Testis (tissue), 5 donors: ENCODE measurements at places on chromosomes 5 and 9. TPM values are rescaled to one million over a fixed set of nuclear protein-coding genes. Genes with fewer than 3 reads are reported as not detected.

ALDH7A1 gene
- total RNA-seq: 68.3 TPM

LCN12 gene
- 11.5 TPM for total RNA-seq

PCDHGB7 gene
- total RNA-seq: 15.3 TPM

PCDHB10 gene
- 4.0 TPM for total RNA-seq

ZNF879 gene
- 22.8 TPM for total RNA-seq

DNA sequence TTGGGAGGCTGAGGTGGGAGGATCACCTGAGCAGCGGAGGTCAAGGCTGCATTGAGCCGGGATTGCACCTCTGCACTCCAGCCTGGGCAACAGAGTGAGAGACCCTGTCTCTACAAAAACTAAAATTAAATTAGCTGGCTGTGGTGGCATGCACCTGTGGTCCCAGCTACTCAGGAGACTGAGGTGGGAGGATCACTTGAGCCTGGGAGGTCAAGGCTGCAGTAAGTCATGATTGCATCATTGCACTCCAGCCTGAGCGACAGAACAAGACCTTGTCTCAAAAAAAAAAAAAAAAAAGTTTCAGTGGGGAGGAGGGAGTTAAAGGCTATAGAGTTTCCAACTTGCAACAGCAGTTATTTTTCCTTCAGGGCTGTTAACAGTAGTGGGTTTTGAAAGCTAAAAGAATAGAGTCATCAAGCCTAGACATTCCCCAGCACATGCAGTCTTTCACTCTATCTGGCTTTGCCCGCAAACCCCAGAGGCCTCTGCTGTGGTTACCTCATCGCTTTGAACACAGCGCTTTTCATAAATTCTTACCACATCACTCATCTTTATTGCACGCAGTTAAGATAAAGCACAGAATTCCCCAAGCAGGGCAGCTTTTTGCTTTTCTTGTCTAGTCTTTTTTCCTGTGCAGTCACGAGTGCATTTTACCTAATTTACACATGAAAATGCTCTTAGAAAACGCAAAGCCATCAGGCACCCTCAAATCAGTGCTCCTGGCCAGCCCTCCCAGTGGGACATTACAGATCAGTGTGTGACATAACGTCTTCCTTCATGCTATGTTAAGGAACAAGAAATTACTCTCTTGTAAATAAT lies 8.7 kb upstream of the SLC2A8 start:
- peak; percentile 57 for DNase-seq

- no peak for DNase-seq
These were observed 80.3 kb downstream of the MAP1B start for GRCh38 chr5:72187388-72188075.

DNA sequence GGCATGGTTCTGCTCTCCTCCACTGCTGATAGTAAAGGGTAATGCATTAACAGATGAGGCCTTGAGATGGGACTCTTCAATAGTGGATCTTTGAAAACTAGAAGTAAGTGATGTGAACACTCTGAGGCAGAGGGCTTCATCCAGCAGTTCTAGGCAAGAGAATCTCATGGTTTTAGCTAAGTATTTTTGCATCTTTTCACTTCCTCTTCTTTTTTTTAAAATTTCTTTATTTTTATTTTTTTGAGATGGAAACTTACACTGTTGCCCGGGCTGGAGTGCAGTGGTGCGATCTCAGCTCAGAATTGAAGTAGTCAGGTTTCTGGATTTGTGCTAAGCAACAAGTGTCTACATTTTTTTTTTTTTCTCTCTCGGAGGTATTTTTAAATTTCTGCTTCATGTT lies 101.9 kb downstream of the MTRR start:
- DNase-seq: no peak

GRCh38 chr9:99762470-99762869 lies 59.2 kb upstream of the NR4A3 start:
- no peak for DNase-seq

DNA sequence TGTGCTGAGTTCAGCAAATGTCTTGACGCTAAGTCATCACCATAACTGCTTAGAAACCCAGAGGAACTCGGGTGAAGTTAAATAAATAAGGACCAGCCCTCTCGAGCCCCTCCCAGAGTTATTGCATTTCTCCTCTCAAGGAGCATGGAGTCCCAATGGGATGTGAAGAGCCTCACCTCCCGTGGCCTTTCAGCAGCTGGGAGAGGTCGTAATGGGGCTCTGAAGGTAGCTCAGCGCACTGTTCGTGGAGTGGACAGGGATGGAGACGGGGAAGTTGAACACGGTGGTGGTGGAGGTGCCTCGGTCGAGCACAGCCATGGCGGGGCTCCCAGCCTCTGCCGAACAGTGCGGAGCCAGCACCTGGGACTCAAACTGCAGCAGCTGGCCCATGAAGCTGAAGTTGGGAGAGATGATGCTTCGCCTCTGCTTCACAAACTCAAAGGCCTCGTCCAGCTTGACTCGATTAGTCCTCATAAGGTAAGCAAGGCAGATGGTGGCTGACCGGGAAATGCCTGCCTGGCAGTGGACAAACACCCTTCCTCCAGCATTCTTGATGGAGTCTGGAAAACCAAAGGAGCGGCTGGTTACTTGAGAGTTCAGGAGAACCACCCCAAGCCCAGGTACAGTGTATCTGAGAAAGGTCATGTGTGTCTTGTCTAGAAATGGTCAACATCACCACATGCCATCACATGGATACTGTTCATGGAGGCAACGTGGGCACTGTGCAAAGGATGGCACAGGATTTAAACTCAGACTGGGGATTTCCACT lies 2.2 kb downstream of the DUSP1 start:
- DNase-seq: no peak

GRCh38 chr5:93611976-93612854 lies 29.2 kb downstream of the NR2F1 start:
- no peak for DNase-seq

DNA sequence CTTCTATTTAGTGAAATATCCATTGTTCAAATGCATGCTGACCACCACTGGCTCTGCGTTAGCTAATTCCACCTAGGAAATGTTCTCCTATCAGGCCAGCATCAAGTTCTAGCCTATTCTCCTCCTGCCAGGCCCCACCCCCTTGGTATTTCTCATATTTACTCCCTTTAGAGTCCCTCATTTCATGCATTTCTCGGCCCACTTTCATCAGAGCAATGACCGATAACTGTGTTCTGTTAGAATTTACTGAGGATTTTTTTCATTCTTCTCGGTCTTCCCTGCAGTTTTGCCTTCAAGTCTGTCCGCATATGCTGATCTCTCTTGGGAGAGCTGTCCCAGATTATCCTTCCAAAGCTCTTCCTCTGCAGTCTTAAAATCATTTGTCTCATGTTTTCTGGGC lies 143.4 kb downstream of the GOLPH3 start:
- DNase-seq: no peak

- DNase-seq: no peak
These were observed 237.1 kb downstream of the SLF1 start for GRCh38 chr5:94855543-94855942.

DNA sequence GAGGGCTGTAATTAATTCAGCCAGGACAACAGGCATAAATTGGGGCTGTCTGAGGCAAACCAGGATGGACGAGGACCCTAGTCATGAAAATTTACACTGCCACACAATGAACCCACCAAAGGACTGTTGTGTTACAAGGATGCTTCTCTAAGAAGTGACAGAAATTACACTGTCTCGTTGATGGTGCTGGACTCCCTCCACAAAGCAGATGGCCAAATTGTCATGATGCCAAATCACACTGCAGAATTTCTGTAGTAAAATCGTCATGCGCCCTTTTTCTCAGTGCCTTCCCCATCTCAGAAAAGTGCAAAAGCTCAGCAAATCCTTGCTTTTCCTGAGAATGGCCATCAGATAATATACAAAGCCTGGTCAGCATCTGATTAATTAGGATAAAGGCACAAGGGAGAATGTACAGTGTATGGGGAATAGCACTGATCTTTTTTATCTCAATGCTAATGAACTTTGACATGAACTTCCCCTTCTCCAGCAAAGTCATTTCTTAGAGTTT lies 545.8 kb downstream of the CSNK1G3 start:
- DNase-seq: no peak

DNA sequence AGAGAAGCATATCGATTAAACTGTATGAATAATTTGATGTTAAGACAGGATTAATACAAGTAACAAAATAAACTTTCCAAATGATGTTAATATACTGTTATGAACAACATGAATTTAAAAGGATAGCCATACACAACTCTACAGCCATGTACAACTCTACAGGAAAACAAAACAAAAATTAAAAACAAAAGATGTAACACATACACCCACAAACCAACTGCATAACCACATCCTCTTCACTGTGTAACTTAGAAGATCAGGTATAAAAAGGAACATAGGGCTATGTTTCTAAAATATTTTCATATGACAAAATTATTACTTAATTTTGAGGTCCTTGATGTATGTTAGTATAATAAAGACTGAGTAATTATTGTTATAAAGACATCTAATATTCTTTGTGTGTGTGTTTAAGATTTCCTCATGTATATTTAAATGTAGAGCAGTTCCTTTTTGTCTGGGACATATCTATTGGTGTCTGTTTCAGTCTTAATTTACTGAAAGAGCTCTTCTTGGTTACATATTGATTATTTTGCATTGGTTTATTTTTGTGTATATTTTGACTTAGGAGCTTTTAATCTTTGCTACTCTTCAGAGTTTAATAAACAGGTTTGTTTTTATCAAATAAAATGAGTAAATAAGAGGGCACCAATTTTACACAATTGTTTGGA lies 966.8 kb upstream of the CTNND2 start:
- DNase-seq: no peak

DNA sequence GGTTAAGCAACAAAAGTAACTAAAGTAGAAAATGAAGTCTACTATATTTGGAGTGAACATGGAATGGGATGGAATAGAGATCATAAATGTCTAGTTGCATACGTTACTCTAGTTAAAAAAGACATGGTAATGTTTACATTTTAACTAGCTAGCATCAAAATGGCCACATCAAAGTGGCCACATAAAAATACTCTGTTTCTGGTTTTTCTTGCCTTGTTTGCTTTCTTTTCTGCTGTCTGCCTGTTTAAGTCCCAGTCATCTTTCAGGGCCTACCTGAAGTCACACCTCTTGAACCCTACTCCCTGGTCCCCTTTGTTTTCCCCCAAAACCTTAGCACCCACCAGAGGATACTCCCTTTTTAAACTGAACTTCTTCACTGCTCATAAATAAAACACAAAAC lies 6.4 kb upstream of the KIF2A start:
- DNase-seq: no peak

DNA sequence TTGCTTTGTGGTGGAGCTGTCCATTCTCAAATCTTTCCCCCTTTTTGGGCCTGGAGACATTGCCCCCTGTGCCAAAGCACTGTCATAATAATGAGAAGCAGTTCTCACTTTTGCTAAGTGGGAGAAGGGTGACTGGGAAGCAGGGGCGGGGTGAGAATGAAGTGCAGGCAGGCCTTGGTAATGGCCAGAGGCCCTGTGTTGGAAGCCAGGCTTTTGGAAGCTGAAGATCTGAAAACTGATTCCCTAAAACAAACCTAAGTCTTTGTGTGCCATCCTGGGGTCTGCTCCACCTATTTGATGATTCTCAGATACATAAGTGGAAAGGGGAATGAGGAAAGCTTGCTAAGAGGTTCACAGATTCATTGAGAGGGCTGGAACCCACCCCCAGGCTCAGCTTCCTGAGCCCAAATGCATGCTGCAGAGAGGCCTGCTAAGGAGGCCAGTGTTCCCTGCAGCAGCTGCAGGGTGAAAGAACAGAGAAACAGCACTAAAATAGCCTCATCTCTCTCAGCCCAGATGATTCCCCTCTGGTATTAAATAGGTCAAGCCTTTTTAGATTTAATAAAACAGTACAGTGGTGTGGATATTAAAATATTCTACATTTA lies 75.0 kb downstream of the NSG2 start:
- no peak for DNase-seq

GRCh38 chr5:84383296-84383815 lies 1.3 kb downstream of the EDIL3 start:
- no peak for DNase-seq

- no peak for DNase-seq
These were observed at the start of gene NEUROG1 for GRCh38 chr5:135535820-135536801. NEUROG1 (minus strand) TSS chr5:135535964; CDS start chr5:135535690, 274 bp downstream.

DNA sequence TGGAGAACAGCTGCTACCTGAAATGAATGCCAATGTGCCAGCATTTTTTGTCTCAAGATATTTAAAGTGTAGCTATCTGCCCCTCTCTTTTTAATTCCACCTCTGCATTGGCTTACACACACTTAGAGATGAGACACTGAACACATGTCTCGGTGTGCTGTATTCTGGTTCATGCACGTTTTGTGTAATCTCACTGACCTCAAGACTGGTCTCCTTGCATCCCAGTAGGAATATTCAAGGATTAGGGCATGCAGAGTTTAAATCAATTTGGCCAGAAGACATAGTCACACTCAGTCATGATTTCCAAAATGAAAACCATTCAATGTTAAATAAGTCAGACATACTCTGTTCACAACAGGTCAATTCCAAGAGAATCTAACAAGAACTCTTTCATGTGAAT lies 561.8 kb upstream of the TUSC1 start:
- DNase-seq: no peak

DNA sequence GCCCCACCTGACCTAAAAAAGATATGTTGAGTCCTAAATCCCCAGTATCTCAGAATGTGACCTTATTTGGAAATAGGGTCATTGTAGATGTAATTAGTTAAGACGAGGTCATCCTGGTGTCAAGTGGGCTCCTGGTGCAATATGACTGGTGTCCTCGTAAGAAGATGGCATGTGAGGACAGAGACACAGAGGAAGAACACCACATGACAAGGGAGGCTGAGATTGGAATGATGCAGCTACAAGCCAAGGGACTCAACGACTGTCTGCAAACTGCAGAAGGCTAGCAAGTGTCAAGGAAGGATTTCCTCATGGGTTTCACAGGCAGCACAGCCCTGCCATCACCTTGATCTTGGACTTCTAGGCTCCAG lies 100.4 kb upstream of the DAP start:
- DNase-seq: no peak

GRCh38 chr5:16666130-16666882 lies 49.5 kb upstream of the RETREG1 start:
- DNase-seq: no peak

GRCh38 chr9:99357575-99357974 lies 135.5 kb downstream of the SEC61B start:
- DNase-seq: peak; percentile 45

DNA sequence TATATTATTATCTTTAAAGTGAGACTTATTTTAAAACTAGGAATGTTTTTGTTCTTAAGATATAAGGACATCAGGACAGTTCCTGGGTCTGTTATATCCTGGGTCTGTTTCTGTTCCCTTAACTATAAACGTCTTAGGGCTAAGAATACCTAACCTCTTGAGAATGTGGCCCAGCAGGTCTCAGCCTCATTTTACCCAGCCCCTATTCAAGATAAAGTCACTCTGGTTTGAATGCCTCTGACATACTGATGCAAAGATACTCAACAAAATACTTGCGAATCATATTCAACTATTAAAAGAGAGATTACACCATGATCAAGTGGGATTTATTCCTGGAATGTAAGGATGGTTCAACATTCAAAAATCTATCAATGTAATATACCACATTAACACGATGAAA lies 51.0 kb downstream of the STK10 start:
- DNase-seq: no peak

DNA sequence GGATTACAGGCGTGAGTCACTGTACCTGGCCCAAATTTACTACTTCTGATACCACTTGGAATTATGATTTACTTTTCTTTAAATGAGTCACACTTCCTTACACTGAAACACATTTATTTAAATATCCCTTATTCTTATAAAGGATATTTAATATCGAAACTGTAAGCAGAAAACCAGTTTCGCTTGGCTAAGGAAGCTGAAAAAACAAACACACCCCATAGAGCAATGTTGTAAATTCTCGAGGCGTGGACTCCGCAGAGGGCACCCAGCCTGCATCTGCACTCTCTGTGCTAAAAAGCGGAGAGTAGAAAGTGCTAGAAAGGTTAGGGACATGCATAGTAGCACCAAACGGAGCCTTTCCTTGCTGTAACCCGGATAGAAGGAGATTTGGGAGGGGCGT lies 86.5 kb downstream of the HMCN2 start:
- no peak for DNase-seq
